ENCODE measurements at places on chromosomes 4 and X.

DNA sequence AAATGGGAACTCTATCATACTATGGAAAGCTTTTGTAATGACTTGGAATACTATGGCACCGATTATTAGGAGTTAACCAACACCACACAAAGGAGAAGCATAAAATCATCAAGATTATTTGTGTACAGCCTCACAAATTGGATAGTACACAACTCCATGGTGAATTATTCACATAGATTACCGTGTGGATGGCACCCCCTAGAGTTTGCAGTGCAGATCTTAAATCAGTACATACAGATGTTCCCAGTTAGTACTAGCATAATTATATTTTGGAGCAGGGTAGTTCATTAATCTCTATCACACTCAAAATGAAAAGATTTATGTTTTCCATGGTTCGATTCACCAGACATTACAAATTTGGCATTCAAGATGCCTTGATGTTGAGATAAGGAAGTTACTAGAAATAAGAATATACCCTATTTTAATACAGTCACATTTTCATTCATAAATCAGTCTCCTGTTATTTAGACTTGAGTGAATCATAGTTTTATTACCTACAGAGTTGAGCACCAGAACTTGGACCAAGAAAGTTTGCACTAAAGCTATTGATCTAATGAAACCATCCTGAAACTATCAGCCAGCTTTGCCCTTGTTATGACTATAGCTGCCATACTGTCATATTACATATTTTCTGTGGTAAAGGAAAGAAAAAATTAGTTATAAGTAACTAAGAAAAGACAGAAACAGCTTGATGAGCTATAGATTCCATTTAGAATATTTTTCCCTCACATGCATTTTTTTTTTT is 531.8 kb downstream of the GLUD2 start:
- DNase-seq, result no peak

GRCh38 chrX:39249999-39250398 is 448.7 kb downstream of the MID1IP1 start:
- DNase-seq, result no peak

- DNase-seq, result no peak
Measured at GRCh38 chr4:3009422-3009821, 46.1 kb downstream of the GRK4 start.

DNA sequence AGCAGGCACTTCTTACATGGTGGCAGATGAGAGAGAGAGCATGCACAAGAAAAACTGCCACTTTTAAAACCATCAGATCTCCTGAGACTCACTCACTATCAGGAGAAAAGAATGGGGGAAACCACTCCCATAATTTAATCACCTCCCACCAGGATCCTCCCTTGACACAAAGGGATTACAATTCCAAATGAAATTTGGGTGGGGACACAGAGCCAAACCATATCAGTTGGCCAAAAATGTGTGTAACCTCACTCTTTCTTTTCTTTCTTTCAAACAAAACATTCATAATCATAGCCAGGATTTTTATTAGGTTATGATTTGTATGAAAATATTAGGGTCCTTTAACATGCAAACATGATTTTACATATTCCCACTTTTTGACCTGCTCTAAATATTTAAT is 222.1 kb downstream of the PCDH18 start:
- no peak for DNase-seq

DNA sequence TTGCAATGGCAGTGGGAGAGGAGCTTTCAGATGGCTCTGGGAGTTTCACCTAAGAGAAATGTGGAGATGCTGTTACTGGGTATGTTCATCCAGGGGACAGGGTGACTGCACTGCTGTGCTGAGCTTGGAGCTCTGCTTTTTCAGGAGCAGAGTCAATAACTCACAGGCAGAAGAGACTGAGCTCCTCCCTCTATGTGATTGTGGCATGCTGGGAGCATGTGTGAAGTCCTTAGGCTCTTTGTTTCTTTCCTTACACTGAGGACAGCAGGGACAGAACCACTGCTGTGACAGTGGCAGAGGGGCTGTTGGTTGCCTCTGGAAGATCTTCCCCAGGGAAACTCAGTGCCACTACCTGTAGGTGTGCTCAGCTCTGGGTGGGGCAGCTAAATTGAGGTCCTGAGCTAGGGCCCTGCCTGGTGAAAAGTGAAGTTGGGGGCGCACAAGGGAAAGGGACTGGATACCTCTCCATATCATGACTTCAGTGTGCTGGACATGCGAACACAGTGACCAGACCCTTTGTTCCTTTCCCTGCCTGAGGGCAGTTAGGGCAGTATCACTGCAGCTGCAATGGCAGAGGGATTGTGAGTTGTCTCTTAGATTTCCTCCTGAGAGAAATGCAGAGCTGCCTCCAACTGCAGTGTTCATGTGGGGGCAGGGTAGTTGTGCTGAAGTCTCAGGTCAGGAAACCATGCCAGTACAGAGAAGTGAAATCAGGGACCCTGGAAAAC is 156.7 kb downstream of the TENT5D start:
- DNase-seq, result no peak

DNA sequence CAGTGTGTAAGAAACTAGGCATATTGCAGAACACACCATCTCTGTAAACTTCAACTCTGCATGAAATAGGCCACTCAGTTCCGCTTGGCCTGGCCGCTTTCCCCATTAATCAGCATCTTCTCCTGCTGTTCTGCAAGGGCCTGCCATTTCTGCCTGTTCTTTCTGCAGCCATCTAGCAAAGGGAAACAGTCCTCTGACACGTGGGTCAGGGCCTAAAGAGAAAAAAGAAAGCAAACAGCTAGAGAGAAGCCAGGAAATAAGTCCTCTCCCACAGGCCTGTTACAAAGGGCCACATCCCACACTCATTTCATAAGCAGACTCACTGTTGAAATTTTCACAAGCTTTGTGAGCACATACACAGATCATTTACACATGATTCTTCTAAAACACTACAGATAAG is 130.1 kb downstream of the PDE5A start:
- DNase-seq, result no peak

- DNase-seq, result no peak
Measured at GRCh38 chrX:70096052-70096451, 33.8 kb downstream of the OTUD6A start.

- peak; percentile 39 for DNase-seq
Measured at GRCh38 chr4:149980941-149981340, 97.3 kb upstream of the DCLK2 start.

- DNase-seq, result no peak
Measured at GRCh38 chrX:53251307-53251706, 26.3 kb upstream of the KDM5C start.

- no peak for DNase-seq
Measured at GRCh38 chrX:154374313-154375155, at the start of gene FLNA. FLNA (minus strand) TSS chrX:154374634; CDS start chrX:154371245, 3,389 bp downstream.

- no peak for DNase-seq
Measured at GRCh38 chr4:81380437-81380836, 91.3 kb downstream of the RASGEF1B start.

- DNase-seq, result no peak
Measured at GRCh38 chr4:77636902-77637301, 31.3 kb downstream of the CXCL13 start.

DNA sequence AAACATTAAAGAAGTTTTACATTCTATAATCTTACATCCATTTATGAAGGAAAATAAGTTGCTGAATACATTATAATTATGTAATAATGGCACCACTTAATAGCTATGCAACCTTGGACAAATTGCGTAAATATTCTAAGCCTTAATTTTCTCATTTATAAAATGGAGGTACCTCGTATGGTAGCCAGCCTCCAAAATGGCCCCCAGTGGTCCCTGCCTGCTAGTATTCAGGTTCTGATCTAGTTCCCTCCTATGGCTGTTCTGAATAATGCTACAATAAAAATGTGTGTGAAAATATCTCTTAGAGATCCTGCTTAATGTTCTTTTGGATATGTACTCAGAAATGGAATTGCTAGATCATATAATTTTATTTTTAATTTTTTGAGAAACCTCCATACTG is 11.0 kb upstream of the NKX3-2 start:
- DNase-seq, result no peak

DNA sequence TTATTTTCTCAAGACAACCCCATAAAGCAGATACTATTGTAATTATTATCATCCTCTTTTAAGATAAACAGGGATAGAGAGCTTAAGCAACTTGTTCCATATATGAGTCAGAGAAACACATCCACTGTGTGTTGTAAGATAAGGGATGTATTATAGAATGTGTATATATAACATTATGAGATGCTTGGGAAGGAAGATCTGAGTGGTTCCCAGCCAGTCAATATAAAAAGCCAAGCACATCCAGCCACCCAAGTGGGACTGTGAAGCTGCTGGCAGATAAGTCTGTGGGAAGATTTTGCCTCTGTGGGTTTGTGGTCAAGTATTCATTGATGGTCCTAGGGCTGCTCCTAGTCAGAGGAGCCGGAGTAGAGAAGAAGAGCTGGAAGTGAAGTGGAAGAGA is 16.5 kb upstream of the BMPR1B start:
- no peak for DNase-seq

DNA sequence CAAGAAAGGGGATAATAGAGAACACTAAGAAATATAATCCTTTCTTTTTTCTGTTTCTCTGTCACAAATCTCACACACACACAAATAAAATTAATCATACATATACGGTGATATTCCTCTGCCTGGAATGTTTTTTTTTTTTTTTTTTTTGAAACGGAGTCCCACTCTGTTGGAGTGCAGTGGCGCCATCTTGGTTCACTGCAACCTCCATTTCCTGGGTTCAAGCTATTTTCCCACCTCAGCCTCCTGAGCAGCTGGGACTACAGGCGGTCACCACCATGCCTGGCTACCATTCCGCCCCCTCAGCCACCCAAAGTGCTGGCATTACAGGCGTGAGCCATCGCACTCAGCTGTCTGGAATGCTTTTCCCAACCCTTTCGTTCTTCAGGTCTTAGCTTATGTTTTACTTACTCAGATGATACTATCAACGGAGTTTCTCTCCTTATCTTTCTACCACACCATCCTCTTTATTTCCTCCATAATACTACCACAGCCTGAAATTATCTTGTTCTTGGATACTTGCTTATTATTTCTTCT is 69.3 kb downstream of the ANKRD17 start:
- DNase-seq, result no peak

- no peak for DNase-seq
Measured at GRCh38 chrX:132375941-132376340, 112.9 kb downstream of the MBNL3 start.

DNA sequence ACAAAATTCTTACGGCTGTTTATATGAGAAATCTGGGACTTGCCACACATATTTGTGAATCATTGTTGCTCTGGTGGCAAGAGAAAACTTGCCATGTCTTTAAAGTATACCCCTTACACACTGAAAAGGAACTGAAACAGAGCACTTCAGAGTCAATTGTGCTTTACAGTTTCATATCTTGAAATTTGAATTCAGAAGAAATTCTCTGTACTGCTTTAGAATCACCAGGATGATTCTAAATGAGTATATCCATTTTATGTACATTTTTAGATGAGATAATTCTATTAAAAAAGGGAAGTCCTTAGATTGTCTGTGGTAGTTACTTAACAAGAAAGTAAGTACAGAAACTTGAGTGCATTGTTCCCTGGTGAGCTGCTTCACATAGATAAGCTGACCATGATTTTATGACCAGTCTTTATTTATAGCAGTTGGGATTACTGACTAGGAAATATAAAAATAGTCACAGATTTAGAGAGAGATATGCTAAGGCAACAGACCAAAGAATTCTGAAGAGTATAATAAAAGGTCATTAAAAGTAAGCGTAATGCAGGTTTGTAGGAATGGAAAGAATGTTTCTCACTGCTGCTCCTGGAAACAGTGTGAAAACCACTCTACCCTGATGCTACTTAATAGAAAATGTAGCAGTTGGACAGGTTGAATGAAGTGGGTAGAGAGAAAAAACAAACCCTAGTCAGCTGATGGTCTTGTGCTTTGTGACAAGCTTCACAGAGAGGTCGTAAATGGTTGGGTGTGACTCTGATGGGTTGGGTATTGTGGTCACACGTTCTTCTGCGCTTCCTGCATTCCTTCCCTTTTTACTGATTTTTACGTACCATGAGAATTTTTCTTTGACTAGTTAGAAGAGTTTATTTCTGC is 41.0 kb downstream of the FNIP2 start:
- no peak for DNase-seq

GRCh38 chrX:87003031-87003430 is 514.6 kb upstream of the KLHL4 start:
- DNase-seq, result no peak

DNA sequence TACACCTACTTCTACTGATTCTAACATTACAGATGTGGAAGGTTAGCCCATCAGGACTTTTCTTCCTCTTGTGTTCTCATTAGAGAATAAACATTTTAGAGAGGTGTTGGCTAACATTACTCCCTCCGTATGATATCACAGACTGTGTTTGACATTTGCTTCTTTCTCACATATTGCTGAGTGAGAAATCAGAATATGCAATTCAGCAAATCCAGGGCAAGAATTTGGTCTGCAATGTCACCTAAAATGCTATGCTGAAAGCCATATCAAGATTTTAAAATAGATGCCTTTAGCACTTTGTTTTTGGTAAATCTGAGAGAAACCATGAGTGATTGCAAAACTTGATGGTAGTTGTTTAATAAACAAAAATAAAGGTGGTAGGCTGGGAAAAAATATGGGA is 319.1 kb downstream of the C4orf33 start:
- DNase-seq, result no peak

- DNase-seq, result no peak
Measured at GRCh38 chr4:88722276-88722780, 24.7 kb upstream of the NAP1L5 start.

- no peak for DNase-seq
Measured at GRCh38 chr4:147717878-147718277, 14.0 kb upstream of the ARHGAP10 start.

DNA sequence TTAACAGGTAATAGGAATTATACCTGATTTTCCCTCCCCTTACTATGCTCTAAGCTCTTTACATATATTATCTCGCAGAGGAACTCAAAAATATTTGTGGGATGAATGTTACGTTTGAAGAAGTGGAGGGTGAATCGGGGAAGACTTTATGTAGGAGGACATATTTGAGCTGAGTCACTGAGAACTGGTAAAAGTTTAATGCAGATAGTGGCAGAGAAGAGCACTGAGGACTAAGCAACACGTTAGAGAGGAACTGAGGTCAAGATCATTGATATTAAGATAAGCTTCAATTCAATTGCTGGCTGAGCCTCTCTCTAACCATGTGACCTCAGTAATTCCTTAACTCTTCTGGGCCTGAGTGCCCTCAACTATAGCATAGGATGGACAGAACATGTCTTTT is 26.4 kb upstream of the ELOVL6 start:
- DNase-seq, result no peak

DNA sequence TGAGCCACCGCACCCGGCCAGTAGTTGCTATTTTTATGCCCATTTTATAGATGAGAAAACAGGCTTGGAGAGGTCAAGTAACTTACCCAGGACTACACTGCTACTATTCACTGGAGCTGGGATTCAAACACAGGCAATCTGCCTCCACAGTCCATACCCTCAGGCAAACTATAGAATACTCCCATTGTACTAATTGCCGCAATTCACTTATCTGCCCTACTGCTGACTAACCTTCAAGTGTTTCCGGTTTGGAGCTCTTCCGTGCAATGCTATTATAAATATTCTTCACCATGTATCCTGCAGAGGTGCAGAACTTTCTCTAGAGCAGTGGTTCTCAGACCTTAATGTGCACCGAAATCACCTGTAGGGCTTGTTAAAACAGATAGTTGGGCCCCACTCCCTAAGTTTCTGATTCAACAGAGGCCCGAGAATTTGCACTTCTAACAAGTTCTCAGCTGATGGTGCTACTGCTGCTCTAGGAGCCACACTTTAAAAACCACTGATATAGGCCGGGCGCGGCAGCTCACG is 1.9 kb upstream of the G3BP2 start:
- DNase-seq, result no peak

- no peak for DNase-seq
Measured at GRCh38 chr4:115780835-115781234, 667.4 kb upstream of the NDST4 start.
